ENCODE measurements at places on chromosomes 3 and 15. TPM values are rescaled to one million over a fixed set of nuclear protein-coding genes. Genes with fewer than 3 reads are reported as not detected.

GRCh38 chr15:101391431-101391830 is 96.4 kb upstream of the SNRPA1 start:
- no peak for DNase-seq

- DNase-seq: no peak
These were observed 357.8 kb downstream of the TBL1XR1 start for GRCh38 chr3:176839466-176839865.

Gene GOLGA8N
- 4.8 TPM for total RNA-seq

DNA sequence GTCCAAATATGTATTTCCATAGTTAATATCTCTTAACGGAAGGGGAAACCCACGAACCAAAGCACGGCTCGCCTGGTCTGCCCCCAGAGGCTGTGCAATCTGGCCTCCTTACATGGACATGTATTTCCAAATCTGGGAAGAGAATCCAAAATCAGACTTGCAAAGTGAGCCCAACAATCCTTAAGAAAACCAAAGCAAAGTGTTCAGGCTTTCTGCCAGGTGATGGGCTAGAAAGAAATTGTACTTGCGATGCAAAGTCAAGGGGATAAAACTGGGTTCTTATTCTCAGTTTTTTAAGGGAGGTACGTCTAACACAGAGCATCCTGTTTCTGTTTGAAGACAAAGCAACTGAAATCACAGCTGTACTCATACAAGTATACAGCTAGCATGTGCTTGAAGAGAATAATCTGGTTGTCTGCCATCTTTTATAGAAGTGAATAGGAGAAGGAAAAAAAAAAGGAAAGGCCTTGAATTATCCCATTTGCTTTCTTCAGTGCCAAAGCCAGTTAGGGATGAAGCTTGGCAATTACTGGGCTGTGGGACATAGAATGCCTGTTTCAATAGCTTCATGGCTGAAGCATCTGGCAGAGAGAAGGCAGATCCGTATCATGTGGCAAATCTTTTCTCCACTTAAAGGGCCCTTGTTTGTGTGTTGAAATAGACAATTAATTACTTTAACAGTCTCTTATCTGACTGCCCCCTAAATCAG is 48.4 kb downstream of the LRIG1 start:
- DNase-seq: no peak
